Small intestine (tissue), 16 donors: ENCODE measurements at places on chromosomes 6 and 20.

DNA sequence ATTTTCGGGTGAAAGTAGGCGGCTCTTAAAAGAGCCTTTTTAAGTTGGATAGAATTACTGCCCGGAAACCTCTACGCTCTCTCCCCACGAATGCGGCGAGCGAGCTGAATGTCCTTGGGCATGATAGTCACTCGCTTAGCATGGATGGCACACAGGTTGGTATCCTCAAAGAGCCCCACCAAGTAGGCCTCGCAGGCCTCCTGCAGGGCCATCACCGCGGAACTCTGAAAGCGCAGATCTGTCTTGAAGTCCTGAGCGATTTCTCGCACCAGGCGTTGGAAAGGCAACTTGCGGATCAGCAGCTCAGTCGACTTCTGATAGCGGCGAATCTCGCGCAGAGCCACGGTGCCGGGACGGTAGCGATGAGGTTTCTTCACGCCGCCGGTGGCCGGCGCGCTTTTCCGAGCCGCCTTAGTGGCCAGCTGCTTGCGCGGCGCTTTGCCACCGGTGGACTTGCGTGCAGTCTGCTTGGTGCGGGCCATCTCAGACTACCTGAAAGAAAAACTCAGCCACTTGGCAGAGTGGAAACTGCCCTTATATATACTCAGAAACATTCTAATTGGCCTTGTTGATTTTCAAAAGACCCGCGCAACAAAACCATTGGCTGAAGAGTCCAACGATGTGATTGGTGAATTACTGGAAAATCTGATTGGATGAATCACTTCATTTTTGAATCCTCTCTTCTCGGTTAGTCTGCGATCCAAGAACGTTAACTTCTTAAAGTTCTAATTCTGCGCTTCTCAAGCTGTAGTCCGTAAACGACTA, 93.9 kb upstream of the BTN3A2 start:
- DNase-seq: peak; percentile 93

DNA sequence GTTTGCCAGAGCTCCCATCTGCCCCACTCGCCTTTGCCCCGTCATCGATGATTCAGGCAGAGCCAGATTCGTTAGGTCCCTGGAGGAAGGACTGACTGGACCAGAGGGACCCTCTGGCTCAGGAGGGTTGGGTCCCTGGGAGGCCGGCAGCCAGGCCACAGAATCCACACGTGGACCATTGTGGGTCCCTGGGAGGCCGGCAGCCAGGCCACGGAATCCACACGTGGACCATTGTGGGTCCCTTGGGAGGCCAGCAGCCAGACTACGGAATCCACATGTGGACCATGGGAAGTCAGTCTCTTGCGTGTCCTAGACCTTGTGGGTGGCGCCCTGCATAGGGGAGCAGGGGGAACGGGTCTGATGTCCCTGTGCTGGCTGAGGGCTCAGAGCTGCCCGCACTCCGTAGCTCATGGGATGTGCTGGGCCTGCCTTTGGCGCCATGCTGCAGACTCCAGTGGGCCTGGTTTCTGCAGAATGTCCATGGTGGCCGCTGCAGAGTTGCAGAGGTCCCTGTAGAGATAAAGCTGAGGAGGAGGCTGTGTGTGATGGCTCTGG, 23.5 kb downstream of the UCKL1 start:
- no peak for DNase-seq

DNA sequence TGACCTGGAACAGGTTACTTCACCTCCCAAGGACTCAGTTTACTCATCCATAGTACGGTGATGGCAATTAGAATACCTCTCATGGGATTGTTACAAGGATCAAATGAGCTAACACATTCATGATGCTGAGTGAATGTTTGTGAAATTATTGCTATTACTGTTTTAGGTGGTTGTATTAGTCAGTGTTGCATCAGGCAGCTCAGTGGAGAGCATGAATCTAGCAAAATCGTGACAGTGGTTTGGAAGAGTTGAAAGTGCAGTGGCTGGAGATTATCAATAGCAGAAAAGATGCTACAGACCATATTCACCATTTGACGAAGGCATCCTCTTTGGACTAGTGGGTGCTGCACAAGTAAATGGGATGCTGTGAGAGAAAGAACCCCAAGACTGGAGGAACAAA, 50.4 kb upstream of the CTNNBL1 start:
- DNase-seq: no peak

- no peak for DNase-seq
Observed at GRCh38 chr6:108295676-108296075, 822 bp downstream of the AFG1L start.

GRCh38 chr6:131792091-131792496, 15.7 kb upstream of the ENPP1 start:
- no peak for DNase-seq

GRCh38 chr6:74447013-74447412, 751.0 kb downstream of the CD109 start:
- DNase-seq: no peak

DNA sequence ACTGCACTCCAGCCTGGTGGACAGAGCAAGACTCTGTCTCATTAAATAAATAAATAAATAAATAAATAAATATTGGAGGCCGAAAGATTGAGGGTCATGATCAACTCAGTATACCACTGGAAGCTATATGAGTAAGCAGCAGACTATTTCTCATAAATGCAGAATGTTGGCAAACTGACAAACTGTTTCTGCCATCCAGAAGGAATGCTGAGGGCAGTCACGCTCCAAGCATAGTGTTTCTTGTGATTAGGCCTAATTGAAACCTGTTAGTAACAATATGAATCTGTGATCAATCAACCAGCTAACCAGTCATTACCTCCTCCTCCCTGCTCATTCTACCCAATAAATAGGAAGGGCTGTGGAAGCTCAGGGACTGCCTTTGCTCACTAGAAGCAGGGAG, 15.2 kb upstream of the KCNK15 start:
- no peak for DNase-seq
